ENCODE measurements at places on chromosomes 11 and 22.

- DNase-seq = no peak
These were observed 1327.0 kb downstream of the BRD1 start for GRCh38 chr22:48500471-48501230.

- no peak for DNase-seq
These were observed 344.7 kb downstream of the BUD13 start for GRCh38 chr11:116427903-116428637.

- no peak for DNase-seq
These were observed 1.1 kb downstream of the LZTR1 start for GRCh38 chr22:20983081-20983771.

- DNase-seq = no peak
These were observed 62.9 kb upstream of the WNT11 start for GRCh38 chr11:76269247-76269646.

DNA sequence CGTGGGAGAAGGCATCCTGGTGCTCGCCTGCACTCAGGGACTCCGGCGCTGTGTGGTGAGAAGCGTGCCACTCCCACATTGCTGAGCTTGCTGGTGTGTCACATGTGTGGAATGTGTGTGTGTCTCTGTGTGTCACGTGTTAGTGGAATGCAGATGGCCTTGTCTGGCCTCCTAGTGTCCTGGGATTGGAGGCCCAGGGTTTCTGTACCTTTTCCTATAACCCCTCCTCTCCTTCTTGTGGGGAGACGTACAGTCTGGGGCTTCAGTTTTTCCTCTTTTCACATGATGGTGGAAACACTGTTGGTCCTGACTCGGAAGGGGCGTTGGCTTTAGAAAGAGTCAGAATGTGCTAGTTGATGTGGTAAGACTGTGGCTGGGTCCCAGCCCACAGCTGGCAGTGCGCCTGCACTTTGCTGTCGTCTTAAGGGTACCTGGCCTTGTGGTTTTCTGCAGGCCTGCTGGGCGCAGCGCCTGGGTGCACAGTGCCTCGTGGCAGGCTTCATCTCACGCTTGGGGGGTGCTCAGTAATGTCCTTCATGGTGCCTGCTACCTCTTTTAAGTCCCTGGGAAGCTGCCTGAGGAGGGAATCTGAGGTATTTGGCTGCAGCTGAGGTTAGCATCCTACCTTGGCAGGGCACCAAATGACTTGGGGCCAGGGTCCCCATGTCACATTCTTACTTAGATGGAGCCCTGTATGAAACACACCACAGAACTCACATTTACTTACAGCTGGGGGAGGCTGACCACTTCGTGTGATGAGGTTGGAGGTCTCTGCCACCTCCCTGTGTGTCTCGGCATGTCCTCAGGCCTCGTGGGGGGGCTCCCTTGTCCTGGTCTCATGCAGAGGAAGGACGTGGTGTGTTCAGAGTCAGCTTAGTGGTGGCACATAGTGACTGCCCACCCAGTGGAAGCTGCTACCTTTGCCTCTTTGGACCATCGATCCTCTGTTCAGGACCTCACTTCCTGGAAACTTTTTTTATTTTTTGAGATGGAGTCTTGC, 61.9 kb downstream of the MED15 start:
- no peak for DNase-seq

DNA sequence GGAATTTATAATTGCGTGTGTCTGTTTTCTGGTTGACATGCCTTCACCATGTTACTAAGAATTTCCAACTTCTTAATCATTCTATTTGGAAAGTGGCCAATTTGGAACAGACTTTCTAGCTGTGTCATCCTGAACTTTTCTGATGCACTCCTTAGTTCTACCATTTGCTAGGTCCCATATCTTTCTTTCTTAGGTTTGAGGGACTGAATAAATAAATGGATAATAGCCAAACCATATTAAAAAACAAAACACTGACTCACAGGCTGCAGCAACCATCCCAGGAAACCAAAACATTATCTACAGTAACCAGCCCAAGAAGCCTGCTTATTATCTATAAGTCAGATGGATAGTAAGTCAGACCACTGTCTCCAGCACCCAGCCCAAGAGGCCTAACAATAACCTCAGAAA, 57.5 kb upstream of the PLET1 start:
- no peak for DNase-seq
